Uterus (tissue), 4 donors: ENCODE measurements at places on chromosomes 12 and 14.
A peak's percentile ranks its signal among the peaks of the same experiment; 100 is the strongest.

- no peak for DNase-seq
- H3K4me3 ChIP-seq: no peak overlapping the region
- H3K36me3 ChIP-seq: no peaks in the 10 kb centered on the region
- no peaks in the 10 kb centered on the region for H3K27me3 ChIP-seq
- peak overlapping the region; percentile 63 for H3K27ac ChIP-seq
- H3K4me1 ChIP-seq: peaks cover 6% of the 10 kb centered on the region
Observed at GRCh38 chr12:93827179-93827578, 150.0 kb downstream of the CRADD start.

DNA sequence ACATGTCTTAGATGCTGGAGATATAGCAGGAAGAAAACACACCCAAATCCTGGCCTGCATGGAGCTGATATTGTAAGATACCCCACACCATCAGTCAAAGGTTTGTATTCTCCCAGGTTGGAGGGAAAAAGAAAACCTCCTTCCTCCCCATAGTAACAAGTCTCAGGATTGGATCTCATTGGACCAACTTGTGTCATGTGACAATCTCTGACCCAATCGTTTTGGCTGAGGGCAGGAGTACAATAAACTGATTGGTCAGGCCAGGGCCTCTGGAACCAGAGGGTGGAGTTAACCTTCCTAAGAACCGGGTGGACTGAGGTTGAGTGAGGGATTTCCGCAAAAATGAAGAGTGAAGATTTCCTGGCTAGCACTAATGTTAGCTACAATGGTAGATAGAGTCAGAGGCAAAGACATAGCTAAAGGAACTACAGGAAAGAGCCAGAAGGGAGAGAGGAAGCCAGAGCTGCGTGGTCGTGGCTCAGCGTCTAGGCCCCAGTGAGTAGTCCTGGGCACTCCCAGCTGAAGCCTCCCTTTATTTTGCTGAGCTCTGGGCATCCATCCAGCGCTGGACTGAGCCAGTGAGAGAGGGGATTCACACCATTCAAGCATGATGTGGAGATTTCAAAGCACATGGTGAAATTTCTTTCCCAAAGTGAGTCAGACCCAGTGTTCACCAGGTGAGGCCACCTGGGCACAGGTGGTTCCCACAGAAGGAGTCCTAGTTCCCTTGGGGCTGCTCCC, 219.9 kb downstream of the AACS start:
- no peaks in the 10 kb centered on the region for H3K36me3 ChIP-seq
- H3K4me1 ChIP-seq: no peaks in the 10 kb centered on the region
- no peaks in the 10 kb centered on the region for H3K27me3 ChIP-seq
- H3K27ac ChIP-seq: no peak overlapping the region
- no peak for DNase-seq

DNA sequence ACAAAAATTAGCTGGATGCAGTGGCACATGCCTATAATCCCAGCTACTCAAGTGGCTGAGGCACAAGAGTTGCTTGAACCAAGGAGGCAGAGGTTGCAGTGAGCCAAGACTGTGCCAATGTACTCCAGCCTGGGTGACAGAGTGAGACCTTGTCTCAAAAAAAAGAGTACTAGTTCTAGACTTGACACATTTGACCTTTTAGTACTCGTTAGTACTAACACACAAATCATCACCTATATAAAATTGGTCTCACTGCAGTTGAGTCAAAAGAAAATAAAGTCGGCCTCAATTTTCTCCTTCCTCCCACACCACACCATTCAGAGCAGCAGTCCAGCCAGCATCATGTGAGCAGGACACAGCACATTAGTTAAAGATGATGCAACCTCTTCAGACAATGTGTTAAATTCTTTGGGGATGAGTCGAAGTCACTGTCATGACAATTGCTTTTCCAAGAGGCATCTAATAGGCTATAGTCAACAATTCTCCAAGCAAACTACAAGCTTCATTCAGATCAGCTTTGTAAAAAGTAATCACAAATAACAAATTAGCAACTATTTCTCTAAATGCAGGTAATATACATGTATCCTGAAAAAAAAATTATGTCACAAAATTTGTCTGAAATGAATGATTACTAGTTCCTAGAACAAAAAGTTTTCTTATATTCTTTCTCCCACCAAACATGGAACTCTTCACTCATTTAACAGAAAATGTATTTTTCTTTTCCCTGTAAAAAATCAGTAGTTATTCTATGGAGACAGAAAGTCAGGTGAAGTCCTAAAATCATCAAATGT, 55.6 kb downstream of the CLIP1 start:
- H3K4me1 ChIP-seq: peaks cover 3% of the 10 kb centered on the region
- H3K27me3 ChIP-seq: no peaks in the 10 kb centered on the region
- no peaks in the 10 kb centered on the region for H3K36me3 ChIP-seq
- peak overlapping the region; percentile 90 for H3K27ac ChIP-seq
- no peak overlapping the region for H3K4me3 ChIP-seq

DNA sequence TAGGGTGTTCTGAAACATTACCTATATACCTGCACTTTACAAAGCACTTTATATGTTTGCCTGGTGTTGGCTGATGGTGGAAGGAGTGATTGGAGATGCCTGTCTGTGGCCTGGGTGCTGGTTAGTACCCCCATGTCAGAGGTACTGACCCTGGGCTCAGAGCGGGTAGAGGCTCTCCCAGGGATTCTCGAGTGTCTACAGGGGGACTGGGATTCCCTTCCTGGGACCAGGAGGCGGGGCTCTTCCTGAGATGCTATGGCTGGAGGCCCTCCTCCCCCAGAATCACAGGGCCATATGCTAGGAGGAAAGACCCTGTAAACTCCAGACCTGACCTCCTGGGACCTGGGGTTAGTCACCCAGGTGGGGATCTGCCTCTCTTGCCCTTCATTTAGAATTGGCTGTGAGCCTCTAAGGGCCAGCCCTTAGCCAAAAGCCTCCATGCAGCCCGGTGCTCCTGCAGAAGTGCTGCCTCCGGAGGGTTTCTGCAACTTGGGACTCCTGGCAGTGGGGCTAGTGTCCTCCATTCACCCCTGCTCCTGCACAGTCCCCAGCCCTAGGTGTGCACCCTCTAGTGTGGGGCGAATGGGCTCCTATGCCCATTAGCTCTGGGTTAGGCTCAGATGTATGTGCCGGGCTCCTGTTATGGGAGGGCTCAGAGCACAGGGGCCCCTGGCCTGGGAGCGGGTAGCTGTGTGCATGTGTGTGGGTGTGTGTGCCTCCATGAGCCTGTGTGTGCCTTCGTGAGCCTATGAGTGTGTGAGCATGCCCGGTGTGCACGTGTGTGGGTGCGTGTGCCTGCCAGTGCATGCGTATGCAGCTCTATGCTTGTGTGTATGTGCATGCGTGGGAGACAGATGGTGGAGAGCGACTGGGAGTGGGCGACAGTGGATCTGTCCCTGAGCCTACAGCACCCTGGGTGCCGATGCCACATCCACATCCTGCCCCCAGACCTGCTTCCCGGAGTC, 36.6 kb downstream of the RTL1 start:
- no peak overlapping the region for H3K4me3 ChIP-seq
- H3K4me1 ChIP-seq: no peaks in the 10 kb centered on the region
- DNase-seq: no peak
- H3K27me3 ChIP-seq: no peaks in the 10 kb centered on the region
- H3K27ac ChIP-seq: no peak overlapping the region

DNA sequence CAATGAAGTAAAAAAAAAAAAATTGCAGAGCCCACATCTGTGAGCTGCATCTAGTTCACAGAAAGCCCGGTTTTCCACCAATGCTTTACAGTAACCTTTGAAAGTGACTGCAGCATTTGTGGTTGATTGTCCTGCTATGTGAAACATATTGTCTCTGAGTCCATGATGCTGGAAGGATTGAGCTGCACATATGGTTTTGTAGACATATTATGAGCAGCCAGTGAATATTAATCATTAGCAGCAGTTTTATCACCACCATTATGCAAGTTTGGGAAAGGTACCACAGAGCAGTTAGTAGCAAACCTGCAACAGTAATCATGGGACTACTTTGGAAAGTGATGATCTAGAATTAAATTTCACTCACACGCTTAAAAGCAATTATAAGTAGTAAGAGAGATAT, 151.5 kb upstream of the PRICKLE1 start:
- DNase-seq: no peak
- H3K27ac ChIP-seq: no peak overlapping the region
- no peaks in the 10 kb centered on the region for H3K4me1 ChIP-seq
- H3K27me3 ChIP-seq: no peaks in the 10 kb centered on the region
- H3K36me3 ChIP-seq: no peaks in the 10 kb centered on the region
- H3K4me3 ChIP-seq: no peak overlapping the region

- no peaks in the 10 kb centered on the region for H3K4me1 ChIP-seq
- no peaks in the 10 kb centered on the region for H3K27me3 ChIP-seq
- DNase-seq: no peak
- no peak overlapping the region for H3K27ac ChIP-seq
- no peak overlapping the region for H3K4me3 ChIP-seq
Observed at GRCh38 chr12:9925705-9926393, 6.3 kb downstream of the CLEC2A start.

DNA sequence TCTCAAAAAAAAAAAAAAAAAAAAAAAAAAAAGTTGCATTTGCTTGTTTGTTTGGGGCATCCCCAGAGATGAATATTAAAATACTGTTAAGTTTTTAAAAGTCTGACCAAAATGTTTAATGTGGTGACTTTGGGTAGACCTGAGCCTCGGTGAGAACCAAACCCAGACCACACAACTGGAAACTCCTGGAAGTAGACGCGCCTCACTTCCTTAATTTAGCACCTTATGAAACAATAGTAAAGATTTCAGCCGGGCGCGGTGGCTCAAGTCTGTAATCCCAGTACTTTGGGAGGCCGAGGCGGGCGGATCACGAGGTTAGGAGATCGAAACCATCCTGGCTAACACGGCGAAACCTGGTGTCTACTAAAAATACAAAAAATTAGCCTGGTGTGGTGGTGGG, 9.3 kb downstream of the NFKBIA start:
- H3K36me3 ChIP-seq: no peaks in the 10 kb centered on the region
- no peaks in the 10 kb centered on the region for H3K27me3 ChIP-seq
- DNase-seq: no peak
- no peak overlapping the region for H3K4me3 ChIP-seq
- H3K4me1 ChIP-seq: no peaks in the 10 kb centered on the region

- H3K36me3 ChIP-seq: no peaks in the 10 kb centered on the region
- no peaks in the 10 kb centered on the region for H3K27me3 ChIP-seq
- H3K4me1 ChIP-seq: no peaks in the 10 kb centered on the region
- no peak overlapping the region for H3K4me3 ChIP-seq
Observed at GRCh38 chr14:99321955-99322730, 50.1 kb upstream of the BCL11B start.

DNA sequence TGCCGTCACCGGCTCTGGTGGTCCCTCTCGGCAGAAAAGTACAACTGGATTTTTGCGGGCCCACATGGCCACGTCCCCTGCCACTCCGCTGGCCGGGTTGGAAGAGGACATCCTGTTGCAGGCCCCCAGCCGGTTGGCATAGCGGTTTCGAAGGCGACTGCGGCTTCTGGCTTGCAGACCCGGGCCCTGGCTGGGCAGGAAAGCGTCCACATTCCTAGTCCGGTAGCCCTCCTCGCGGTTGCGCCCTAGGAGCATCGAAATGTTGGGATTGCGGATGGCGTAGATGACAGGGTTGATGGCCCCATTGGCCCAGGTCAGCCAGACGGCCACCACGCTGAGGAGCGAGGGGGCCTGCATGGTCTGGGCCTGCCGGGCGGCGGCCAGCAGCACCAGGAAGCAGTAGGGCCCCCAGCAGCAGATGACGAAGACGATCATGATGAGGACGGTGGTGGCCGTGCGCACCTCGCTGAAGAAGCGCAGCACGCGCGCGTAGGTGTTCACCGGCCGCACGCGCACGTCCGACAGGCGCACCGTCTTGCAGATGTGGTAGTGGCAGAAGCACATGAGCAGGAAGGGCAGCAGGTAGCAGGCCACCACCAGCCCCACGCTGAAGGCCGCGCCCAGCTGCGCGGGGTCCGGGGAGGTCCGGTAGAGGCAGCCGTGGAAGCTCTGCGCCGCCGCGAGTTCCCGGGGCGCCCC, 1.2 kb downstream of the GPR135 start:
- H3K4me3 ChIP-seq: peak overlapping the region; percentile 65
- H3K4me1 ChIP-seq: no peaks in the 10 kb centered on the region
- no peaks in the 10 kb centered on the region for H3K27me3 ChIP-seq

- H3K27ac ChIP-seq: no peak overlapping the region
- no peak overlapping the region for H3K4me3 ChIP-seq
- DNase-seq: no peak
- no peaks in the 10 kb centered on the region for H3K36me3 ChIP-seq
Observed at GRCh38 chr14:90281756-90282155, 25.4 kb downstream of the PSMC1 start.

- no peak overlapping the region for H3K27ac ChIP-seq
- no peaks in the 10 kb centered on the region for H3K27me3 ChIP-seq
- no peaks in the 10 kb centered on the region for H3K36me3 ChIP-seq
Observed at GRCh38 chr12:76259660-76260389, 88.4 kb downstream of the BBS10 start.

- H3K27ac ChIP-seq: no peak overlapping the region
- DNase-seq: no peak
- H3K4me1 ChIP-seq: peaks cover 11% of the 10 kb centered on the region
- no peak overlapping the region for H3K4me3 ChIP-seq
- no peaks in the 10 kb centered on the region for H3K36me3 ChIP-seq
- H3K27me3 ChIP-seq: no peaks in the 10 kb centered on the region
Observed at GRCh38 chr12:53298164-53298563, 1.3 kb upstream of the MYG1 start.

DNA sequence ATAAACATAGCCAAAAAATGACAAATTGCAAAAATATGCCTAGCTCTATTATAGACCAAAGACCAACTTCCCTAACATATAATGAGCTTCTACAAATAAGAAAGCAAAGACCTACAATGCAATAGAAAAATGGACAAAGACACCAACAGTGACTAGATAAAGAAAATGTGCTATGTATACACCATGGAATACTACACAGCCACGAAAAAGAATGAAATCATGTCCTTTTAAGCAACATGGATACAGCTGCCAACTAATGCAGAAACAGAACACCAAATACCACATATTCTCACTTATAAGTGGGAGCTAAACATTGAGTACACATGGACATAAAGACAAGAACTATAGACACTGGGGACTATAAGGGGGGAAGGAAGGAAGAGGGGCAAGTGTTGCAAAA, 10.9 kb upstream of the PCNX1 start:
- H3K27ac ChIP-seq: no peak overlapping the region
- H3K27me3 ChIP-seq: no peaks in the 10 kb centered on the region
- no peak overlapping the region for H3K4me3 ChIP-seq
- DNase-seq: no peak

DNA sequence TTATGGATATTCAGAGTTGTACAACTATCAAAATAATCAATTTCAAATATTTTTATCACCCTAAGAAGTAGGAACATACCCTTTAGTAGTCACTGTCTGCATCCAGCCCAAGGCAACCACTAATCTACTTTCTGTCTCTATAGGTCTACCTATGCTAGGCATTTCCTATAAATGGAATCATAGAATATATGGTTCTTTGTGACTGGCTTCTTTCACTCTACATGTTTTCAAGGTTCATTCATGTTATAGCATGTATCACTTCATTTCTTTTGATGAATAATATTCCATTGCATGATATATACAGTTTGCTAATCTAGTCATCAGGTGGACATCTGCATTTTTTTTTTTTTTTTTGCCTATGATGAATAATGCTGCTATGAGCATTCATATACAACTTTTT, 112.4 kb downstream of the PPP1R12A start:
- no peaks in the 10 kb centered on the region for H3K27me3 ChIP-seq
- no peaks in the 10 kb centered on the region for H3K36me3 ChIP-seq
- DNase-seq: no peak
- H3K4me1 ChIP-seq: no peaks in the 10 kb centered on the region

GRCh38 chr14:33689680-33690079, 261.2 kb downstream of the EGLN3 start:
- H3K4me1 ChIP-seq: no peaks in the 10 kb centered on the region
- H3K27ac ChIP-seq: no peak overlapping the region
- no peaks in the 10 kb centered on the region for H3K36me3 ChIP-seq
- no peaks in the 10 kb centered on the region for H3K27me3 ChIP-seq

- no peak overlapping the region for H3K27ac ChIP-seq
- no peak for DNase-seq
- H3K27me3 ChIP-seq: no peaks in the 10 kb centered on the region
- no peaks in the 10 kb centered on the region for H3K36me3 ChIP-seq
Observed at GRCh38 chr14:91371011-91371989, 46.3 kb downstream of the CCDC88C start.
